ENCODE measurements at places on chromosomes 5 and 9.

DNA sequence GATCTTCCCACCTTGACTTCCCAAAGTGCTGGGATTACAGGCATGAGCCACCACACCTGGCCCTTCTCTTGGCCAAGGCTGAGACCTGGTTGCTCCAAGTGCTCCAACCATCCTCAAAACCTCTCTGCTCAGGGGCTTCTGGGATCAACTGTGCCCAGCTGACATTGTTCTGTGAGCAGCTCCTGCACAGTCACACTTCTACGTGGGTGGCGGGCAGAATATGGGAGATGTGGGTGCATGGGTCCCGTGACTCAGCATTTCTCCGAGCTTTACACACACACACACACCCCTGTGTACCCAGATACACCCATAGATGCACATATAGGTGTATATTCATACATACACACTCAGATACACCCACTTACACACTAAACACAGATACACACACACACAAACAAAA lies 10.5 kb upstream of the MYORG start:
- no peak for DNase-seq

GRCh38 chr5:103389846-103390245 lies 131.3 kb downstream of the MACIR start:
- no peak for DNase-seq

DNA sequence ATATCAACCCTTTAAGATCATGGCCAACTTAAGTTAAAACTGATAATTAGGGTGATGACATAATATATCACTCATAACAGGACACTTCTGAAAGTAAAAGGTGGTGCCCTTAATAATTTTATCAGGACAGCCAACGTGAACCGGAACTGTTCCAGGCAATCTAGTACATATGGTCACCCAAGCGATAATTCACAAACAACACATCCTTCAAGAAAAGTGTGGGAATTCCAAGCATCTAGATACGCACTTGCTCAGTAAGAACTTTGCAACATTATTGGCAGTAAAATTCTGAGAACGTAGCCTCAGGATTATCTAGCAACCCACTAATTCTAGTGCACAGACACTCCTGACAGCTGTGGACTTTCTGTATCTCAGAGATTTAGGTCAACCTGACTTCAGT lies 85.7 kb downstream of the ALDH7A1 start:
- DNase-seq = no peak

- DNase-seq = no peak
Measured at GRCh38 chr5:95909738-95910137, 51.9 kb downstream of the ELL2 start.

GRCh38 chr9:20319241-20319640 lies 303.1 kb downstream of the MLLT3 start:
- no peak for DNase-seq

GRCh38 chr5:40675396-40676133 lies 4.2 kb upstream of the PTGER4 start:
- no peak for DNase-seq

DNA sequence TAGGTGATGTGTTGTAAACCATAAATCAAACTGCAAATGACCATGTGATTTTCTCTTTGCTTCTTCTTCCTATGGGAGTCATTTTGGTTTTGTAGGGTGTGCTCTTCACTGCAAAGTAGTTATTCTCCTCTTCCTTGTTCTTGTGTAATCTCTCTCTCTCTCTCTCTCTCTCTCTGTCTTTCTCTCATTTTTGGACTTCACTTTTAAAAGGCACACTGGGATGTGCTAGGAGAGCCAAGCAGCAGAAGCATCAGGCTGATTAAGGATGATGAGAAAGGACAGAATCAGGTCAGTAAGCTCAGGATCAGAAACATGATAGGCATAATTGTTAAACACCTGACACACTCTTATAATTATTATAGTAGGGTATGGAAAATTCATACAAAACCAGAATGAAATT lies 505.3 kb upstream of the ZNF608 start:
- DNase-seq = no peak

GRCh38 chr5:181027452-181028031 lies 12.5 kb upstream of the BTNL9 start:
- no peak for DNase-seq

DNA sequence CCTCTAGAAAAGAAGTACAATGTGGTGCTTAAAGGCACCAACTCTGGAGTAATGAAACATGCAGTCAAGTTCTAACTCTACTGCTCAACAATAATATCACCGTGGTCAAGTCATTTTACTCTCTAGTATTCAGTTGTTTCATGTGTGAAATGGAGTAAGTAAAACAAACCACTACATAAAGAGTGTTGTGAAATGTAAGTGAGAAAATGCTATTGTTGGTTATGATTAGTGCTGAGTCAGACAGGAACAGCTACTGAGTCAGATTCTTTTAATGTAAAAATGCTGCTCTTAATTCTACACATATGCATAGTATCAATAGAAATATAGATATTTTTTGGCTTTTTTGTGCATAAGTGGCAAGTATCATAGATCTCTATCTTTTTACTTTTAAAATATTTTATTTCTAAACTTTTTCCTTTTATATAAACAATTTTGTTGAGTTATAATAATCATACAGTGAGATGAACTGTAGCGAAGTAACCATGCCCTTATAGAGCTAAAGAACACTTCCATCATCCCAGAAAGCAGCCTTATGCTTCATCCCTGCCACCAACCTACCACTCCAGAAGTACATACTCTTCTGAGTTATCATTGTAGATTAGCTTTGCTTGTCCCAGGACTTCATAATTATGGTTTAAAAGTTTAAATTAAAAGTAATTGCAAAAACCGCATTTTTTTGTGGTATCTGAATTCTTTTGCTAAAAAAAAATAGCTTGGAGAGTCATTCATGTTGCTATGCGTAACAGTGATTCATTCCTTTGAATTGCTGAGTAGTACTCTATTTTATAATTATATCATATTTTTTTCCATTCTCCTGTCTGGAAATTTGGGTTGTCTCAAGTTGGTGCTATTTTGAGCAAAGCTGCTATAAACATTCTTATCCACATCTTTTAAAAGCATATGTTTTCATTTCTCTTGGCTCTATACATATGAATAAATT lies 548.2 kb upstream of the CLINT1 start:
- no peak for DNase-seq

DNA sequence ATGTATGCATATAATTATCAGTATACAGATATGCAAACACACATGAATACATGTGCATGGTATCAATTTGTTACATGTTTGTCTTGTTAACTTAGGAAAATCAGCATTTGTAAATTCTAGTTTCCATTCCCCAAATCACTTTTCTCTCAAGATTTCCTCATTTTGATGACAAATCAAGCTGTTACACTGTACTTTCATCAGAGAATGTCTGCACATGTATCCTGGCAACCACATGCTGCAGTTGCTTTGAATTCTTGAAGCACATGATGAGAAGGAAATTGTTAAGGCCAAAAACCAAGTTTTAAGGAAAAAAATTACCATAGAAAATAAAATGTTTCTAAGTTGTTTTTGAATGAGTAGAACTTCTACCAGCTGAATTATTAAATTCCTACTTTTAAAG lies 1834.5 kb downstream of the EFNA5 start:
- no peak for DNase-seq

DNA sequence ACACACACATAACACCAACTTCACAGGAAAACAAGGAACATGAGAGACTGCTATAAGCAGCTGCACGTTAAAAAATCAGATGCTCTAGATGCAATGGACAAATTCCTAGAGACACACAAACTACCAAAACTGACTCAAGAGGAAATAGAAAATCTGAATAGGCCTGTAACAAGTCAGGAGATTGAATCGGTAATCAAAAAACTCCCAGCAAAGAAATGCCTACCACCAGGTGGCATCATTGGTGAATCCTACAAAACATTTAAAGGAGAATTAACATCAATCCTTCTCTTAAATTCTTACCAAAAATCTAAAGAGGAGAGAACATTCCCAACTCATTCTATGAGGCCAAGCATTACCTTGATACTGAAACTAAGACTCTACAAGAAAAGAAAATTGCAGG lies 54.9 kb downstream of the NDST1 start:
- DNase-seq = no peak

- peak; percentile 32 for DNase-seq
Measured at GRCh38 chr5:150789943-150790611, 11.5 kb downstream of the SMIM3 start.

GRCh38 chr9:130857864-130858738 lies 23.0 kb downstream of the ABL1 start:
- no peak for DNase-seq

DNA sequence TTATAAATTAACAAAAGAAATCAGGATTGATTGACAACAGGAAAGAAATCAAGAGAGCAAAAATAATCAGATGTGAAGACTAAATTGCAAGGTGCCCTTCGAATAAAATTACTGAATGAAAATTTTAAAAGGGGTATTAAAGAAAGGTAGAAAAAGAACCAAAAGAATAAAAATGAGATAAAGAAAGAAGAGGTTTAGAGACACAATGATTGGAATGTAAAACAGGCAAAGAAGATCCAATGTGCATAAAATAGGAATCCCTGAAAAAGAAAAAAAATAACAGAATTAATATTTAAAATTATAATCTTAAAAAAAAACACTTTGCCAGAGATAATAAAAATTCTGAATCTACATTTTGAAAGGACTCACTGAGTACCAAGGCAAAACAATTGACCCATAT lies 73.0 kb downstream of the AP3B1 start:
- DNase-seq = no peak

- DNase-seq = no peak
Measured at GRCh38 chr5:88770276-88771257, 112.4 kb downstream of the MEF2C start.

GRCh38 chr5:119801570-119801969 lies 172.2 kb downstream of the FAM170A start:
- DNase-seq = no peak

DNA sequence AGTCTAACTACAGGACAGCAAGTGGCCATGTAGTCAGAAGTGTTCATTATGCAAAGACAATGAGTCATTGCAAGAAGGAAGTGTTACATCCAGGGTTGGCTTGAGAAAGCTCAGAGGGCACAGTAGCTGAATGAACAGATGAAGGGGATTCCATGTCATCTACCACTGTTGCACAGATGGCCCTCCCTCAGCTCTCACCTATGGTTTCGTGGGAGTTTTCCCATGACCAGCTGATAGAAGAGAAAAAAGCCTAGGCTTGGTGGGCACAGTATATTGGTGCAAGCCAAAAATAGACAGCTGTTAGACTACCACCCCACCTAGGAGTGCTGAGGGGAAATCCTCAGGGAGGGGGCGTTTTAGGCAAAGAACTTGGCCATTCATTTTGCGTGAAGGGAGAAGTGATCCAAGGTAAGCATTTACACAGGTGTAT lies 217.0 kb downstream of the DMRT2 start:
- no peak for DNase-seq

GRCh38 chr9:99213197-99213596 lies 8.5 kb downstream of the ALG2 start:
- DNase-seq = no peak

- DNase-seq = no peak
Measured at GRCh38 chr5:3913279-3913678, 317.6 kb downstream of the IRX1 start.

DNA sequence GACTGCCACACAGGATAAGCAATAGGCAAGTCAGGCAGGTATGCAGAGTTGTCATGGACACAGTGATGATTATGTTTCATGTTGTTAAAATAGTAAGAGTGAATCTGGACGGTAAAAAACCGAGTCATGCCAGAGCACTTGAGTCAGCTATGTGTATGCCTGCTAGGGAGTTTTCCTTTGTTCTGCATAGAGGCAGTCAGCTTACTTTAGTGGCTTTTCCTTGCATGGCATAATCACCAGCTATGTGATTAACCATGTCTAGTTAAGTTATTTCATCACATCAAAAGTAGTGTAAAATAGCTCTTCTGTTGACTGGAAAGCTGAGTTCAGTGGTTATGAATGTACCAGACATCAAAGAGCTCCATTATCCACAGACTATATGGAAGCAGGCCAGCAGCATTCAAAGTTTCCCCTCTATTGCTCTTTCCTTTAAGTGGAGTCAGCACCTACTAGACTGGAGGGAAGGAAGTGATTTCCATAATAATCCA lies 989.8 kb downstream of the TLE1 start:
- no peak for DNase-seq

DNA sequence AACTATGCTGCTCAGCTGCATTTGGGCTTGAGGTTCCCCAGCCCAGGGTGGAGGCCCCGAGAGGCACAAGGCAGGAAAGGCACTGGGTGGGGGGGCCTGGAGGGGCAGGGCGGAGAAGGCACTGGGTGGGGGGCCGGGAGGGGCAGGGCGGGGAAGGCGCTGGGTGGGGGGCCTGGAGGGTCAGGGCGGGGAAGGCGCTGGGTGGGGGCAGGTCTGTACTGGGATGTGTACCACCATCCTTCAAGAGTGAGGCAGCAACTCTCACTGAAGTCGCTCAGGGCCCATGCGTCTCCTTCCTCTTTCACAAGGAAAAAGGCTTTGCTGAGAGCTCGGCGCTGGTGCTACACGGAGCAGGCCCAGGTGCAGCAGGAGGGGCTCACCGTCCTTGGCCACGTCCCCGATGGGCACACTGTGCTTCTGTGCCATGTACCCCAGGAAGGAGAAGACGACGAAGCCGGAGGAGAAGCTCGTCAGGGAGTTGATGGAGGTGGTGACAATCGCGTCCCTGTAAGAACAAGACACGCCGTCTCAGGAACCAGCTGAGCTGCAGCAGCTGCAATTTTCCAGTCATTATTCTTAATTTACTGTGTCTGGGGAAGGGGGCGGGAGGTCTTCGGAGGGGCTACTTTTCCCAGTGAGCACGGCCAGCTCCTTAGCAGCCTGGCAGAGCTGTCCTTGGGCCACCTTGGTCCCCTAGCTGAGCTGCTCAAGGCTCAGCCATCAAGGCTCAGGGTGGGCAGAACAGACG lies 30.8 kb downstream of the SLC6A3 start:
- no peak for DNase-seq

Data from stimulated activated CD4-positive, alpha-beta T cell treated with anti-CD3 and anti-CD28 coated beads, Interleukin-1b, Interleukin-23, amount 100 ng/mL, for 1 hour (primary cell).